ENCODE measurements at places on chromosomes 7 and 10.
A peak's percentile ranks its signal among the peaks of the same experiment; 100 is the strongest.

- ATAC-seq = no peak
Observed at GRCh38 chr7:148729984-148730733, 31.5 kb downstream of the CUL1 start.

- no peak for ATAC-seq
Observed at GRCh38 chr7:4113976-4114375, 568.1 kb upstream of the FOXK1 start.

GRCh38 chr10:99579971-99580370, 40.3 kb downstream of the SLC25A28 start:
- ATAC-seq = no peak

DNA sequence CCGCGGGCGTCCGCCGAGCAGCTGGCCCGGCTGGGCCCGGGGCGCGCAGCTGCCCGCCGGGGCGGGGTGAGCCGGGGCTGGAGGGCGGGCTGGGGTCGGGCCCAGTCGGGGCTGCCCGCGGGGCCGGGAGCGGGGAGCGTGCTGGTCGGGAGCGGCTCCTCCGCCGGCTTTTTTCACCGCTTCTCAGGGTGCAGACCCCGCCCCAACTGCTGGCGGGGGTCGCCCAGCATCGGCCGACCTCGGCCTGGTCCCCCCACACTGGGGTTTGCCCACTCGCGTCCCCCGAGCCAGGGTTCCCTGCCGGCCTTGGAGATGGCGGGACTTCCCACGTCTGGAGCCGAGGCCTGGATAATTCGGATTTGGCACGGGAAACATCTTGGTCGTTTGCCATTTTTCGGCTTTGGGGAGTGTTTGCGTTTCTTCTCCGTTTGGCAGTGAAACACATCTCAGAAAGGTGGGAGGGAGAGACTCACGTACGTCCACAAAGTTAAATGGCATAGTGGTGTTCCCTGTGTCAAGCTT, 432 bp downstream of the TMEM248 start:
- ATAC-seq = no peak

DNA sequence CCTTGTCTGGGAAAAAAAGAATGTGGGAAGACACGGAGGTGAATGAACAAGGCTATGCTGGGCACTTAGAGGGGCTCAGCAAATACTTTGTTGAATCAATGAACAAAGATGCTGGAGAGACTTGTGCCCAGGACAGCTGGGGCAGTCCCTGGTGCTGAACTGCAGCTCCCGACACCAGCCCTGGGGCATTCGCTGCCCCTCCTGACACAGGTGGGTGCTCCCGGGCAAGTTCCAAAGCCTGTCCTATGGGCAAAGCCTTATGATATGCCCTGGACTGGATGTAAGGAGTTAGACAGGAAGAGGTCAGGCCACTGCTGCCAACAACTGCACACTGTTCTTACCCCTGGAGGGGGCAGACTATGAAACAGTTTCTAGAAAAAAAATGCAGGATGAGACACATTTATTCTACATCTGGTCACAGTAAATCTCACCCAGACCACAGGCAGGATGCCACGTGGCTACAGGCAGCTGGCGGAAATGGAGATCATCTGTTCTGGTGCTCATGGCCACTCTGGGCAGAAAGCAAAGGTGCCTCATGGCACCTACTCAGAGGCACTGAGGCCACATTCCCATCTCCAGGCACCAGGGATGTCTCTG, 21.9 kb upstream of the FRAT2 start:
- ATAC-seq = no peak

GRCh38 chr10:84613336-84614021, 285.1 kb downstream of the CCSER2 start:
- peak; percentile 19 for ATAC-seq

GRCh38 chr7:66557214-66558200, 71.2 kb upstream of the KCTD7 start:
- peak; percentile 83 for ATAC-seq

DNA sequence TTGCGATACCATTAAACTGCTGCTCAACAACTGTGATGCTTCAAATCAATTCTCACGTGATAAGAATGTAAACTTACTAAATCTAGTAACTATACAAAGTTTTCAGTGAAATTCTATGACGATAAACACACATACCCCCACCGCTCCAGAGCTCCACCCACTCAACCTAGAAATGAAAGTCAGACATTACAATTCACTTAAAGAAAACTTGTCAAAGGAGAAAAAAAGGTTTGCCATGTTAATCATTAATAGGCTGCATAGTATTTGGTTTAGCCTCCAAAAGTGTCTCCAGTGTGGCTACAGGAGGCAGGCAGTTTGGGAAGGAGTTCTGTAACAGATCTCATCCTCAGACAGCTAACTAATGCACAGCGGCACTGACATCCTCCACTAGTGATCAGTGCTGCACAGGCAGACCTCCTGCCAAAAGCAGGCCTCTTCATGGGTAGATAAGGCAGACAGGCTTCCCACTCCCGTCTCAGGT, 3.1 kb downstream of the HERPUD2 start:
- peak; percentile 17 for ATAC-seq

GRCh38 chr10:85671530-85671929, 695.1 kb downstream of the GRID1 start:
- ATAC-seq = peak; percentile 52

DNA sequence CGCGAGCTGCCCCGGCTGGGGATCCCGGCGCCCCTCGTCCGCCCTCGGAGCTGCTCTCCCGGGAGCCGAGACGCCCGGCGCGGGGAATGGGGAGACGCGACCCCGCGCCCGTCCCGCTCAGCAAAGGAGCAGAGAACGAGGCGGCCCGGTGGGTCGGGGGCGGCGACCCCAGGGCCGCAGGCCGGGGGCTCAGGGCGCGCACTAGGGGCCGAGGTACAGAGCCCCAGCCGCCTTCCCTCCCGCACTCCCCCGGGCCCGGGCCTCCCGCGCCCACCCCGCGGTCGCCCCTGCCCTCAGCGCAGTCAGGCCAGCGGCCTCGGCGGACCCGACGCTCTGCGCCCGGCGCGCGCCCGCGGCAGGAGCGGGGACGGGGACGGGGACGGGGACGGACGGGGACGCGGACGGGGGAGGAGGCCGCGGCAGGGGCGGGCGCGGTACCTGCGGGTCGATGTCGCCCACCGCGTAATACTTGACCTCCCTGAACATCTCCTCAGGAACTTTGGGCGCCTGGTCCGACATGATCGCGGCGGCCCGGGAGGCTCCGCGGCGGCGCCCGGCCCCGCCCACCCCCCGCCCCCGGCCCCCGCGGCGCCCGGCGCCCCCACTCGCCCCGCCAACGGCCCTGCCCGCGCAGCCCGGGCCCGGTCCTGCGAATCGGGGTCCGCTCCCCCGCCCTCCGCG, 373 bp downstream of the PAXIP1 start:
- ATAC-seq = peak; percentile 40

DNA sequence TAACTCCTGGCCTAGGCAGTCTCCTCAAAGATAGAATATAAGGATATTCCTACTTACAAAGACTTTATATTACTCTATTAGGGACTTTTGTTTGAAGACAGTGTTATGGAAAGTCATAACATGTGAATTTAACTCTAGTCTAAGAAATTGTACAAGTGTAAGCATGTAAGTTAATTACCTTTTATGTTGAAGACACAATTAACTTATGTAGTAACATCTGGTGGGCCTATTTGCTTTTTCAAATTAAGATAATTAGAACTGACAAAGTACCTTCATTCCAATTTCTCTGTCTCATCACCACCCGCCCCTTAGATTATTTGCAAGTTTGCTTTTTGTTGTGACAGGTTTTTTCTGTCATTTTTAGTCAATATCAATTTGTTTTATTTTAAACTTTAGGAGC, 126.0 kb upstream of the THSD7A start:
- ATAC-seq = no peak

DNA sequence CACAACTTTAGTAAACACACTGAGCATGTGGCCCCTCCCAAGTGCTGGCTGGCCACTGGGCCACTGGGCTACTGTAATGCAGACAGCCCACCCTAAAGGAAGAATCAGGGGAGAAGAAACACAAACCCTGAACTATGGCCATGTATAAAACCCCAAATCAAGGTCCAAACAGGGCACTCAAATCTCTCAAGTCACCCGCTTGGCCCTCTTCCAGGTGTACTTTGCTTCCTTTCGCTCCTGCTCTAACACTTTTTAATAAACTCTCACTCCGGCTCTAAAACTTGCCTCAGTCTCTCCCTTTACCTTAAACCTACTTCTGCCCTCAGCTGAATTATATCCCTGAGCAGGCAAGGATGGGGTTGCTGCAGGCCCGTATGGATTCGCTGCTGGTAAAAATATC, 72.6 kb downstream of the TPK1 start:
- ATAC-seq = no peak

DNA sequence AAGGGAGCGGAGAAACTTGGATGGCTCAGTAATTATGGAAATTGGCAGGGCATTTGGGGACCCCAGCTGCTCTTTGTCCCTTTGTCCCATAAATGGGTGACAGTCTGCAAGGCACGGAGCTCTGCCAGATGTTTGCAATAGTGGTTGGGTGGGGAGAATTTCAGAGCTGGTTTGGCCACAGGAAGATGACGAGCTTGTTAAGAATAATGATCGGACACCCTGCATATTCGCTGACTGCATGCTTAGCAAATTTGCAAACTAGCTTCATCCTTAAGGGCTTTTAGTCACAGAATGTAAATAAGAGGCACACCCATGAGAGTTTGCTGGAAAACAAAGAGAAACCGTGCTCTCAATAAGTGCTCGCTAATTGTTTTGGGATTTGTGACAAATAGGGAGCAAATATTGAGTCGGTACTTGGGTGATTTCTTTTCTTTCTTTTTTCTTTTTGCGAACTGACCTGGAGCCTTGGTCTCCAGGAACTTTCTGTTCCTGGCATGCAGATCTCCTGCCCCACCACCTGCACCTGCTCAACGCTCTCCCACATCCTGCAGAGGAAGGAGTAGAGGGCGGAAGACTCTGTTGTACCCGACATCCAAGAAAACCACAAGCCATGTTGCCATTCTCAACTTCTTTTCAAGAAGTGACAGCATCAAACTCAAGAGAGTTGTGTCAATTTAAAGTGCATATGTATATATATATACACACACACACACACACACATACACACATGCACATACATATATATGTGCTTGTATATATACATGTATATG, 238.9 kb downstream of the CAMK1D start:
- peak; percentile 76 for ATAC-seq

GRCh38 chr10:114347791-114348190, 56.5 kb downstream of the AFAP1L2 start:
- ATAC-seq = no peak

DNA sequence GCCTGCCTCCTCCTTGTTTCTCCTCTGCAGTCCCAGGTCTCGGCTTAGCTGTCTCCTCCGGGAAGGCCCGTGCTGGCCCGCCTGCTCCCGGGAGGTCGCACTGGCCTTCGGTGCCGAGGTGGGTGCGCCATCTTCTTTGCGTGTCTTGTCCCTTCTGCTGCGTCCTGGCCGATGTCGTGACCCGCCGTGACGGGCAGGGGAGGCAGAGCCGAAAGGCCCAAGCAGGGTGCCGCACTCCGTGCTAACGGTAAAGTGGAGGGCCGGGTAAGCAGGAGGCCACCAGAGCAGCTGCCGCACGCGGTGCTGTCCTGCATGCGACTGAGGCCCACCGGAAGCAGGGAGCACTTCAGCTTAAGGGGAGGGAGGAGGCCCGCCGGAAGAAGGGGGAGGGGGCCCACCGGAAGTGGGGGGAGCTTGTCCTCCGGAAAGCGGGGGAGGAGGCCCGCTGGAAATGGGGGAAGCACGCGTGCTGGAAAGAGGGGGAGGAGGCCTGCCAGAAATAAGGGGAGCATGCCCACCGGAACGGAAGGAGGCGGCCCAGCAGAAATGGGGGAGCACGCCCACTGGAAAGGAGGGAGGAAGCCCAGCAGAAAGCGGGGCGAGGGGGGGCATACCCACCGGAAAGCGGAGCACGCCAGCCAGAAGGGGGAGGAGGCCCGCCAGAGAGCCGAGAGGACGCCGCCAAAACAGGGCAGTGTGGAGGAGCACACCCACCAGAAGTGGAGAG, 71.4 kb downstream of the PROSER2 start:
- no peak for ATAC-seq

- no peak for ATAC-seq
Observed at GRCh38 chr10:14737808-14738545, 36.7 kb downstream of the FAM107B start.

GRCh38 chr7:82268632-82269031, 174.9 kb downstream of the CACNA2D1 start:
- no peak for ATAC-seq

DNA sequence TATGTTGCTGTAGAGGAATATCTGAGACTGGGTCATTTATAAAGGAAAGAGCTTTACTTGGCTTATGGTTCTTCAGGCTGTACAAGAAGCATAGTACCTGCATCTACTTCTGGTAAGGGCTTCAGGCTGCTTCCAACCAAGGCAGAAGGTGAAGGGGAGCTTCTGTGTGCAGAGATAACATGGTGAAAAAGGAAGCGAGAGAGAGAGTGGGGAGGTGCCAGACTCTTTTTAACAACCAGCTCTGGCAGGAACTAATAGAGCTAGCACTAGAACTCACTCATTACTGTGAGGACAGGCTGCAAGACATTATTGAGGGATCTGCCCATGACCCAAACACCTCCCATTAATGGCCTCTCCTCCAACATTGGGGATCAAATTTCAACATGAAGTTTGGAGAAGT, 94.5 kb downstream of the KIF20B start:
- ATAC-seq = no peak

- no peak for ATAC-seq
Observed at GRCh38 chr10:955127-955819, 23.8 kb upstream of the LARP4B start.

GRCh38 chr7:151800861-151801260, 76.1 kb downstream of the PRKAG2 start:
- ATAC-seq = no peak

DNA sequence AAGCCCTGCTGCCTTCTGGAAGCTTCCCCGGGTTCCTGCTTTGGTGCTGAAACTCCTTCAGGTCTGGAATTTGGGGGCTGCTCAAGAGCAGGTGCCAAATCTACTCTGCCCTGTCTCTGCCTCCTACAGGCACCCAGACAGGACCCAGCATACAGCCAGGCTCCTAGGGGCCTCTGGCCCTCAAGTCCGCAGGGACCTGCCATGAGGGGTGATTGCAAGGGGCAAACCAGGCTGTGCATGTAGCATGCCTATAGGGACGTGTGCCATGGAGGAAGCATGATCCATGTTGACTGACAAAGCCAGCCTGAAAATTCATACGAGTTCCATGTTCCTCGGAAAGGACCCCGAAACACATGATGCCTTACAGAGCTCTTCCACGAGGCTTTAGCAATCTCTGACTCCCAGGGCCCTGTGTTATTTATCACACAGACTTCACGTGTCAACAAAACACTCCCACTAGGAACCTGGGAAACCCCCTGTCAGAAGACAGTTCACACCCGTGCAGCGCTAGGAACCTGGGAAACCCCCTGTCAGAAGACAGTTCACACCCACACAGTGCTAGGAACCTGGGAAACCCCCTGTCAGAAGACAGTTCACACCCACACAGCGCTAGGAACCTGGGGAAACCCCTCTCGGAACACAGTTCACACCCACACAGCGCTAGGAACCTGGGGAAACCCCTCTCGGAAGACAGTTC, 75.3 kb upstream of the DNAAF5 start:
- peak; percentile 55 for ATAC-seq

DNA sequence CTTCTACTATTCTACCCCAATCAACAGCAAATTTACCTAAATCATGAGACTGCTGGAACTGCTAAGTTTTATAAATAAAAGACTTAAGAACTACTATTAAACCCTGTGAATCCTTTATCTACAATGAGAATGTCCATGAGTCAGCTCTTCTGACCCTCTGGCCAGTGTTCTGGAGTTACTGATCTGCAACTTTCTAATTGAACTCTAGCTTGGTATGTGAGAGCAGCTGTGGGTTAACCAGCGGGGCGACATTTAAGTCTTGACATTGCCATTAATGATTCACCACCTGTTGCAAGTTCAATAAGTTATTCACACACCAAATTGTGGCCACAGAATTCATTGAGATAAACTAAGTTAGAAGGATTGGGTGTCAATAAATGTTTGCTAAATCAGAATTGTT, 359.8 kb downstream of the PCDH15 start:
- ATAC-seq = no peak

Measured in activated T-helper 17 cell treated with anti-CD3 and anti-CD28 coated beads, Interleukin-2, amount 50 U/mL, for 72 hours (primary cell).